Left lung (tissue), 14 donors: ENCODE measurements at places on chromosomes 6 and 20. TPM values are rescaled to one million over a fixed set of nuclear protein-coding genes. Genes with fewer than 3 reads are reported as not detected.

GRCh38 chr6:47075168-47075567 is 33.0 kb upstream of the ADGRF1 start:
- no peak for DNase-seq

GRCh38 chr6:43454696-43455530 is 435 bp downstream of the DLK2 start:
- DNase-seq = peak; percentile 98

- DNase-seq = no peak
These were observed 69.0 kb upstream of the CNKSR3 start for GRCh38 chr6:154579485-154579884.

GRCh38 chr6:106966229-106966628 is 8.3 kb downstream of the CD24 start:
- DNase-seq = no peak

DNA sequence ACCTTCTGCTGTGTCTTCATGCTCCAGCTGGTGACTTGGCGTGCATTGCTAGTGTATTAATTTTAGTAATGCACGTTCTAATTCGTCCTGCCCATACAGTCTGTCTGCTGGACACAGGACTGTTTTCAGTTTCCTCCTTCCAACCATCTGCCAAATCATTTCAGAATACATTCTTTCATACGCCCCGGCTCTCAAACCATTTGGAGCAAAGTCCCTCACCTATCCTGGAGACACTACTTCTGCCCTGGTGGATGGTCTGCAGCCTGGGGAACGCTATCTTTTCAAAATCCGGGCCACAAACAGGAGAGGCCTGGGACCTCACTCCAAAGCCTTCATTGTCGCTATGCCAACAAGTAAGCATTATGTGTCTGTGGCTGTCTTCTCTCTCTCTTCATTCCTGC is 60.5 kb downstream of the FNDC1 start:
- no peak for DNase-seq

- DNase-seq = no peak
These were observed 87.6 kb upstream of the COL21A1 start for GRCh38 chr6:56334937-56335336.

GRCh38 chr20:2217857-2218539 is 77.8 kb upstream of the TGM3 start:
- DNase-seq = no peak

DNA sequence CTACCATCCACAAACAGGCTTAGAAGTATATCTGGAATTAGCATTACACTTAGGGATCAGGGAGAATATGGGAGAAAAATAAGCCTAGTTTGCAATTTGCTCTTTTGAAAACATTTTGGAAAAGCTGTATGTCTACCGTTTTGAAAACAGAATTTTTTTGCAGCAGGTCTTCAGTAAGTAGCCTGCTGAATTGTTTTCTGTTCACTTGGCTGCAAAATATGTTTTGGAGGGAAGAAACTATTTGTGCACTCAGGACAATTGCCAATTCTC is 39.6 kb downstream of the ILRUN start:
- DNase-seq = peak; percentile 61

DNA sequence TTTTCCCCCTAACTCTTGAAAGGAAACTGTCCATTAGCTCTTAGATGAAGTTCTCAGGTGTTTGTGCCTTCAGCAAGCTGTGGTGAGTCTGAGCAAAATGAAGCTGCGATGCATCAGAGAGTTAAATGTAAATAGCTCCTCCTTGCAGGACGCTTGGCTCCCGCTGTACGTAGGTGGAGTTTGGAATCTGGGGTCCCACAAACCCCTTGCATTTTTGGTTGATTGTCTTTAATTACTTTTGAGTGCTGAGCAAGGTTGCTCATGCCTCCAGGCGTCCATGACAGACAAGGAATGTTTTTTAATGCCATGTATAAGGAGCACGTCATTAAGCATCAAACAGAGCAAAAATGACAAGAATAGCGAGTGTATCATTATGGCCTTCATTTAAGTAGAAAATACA is 300.5 kb downstream of the TFAP2C start:
- DNase-seq = no peak

DNA sequence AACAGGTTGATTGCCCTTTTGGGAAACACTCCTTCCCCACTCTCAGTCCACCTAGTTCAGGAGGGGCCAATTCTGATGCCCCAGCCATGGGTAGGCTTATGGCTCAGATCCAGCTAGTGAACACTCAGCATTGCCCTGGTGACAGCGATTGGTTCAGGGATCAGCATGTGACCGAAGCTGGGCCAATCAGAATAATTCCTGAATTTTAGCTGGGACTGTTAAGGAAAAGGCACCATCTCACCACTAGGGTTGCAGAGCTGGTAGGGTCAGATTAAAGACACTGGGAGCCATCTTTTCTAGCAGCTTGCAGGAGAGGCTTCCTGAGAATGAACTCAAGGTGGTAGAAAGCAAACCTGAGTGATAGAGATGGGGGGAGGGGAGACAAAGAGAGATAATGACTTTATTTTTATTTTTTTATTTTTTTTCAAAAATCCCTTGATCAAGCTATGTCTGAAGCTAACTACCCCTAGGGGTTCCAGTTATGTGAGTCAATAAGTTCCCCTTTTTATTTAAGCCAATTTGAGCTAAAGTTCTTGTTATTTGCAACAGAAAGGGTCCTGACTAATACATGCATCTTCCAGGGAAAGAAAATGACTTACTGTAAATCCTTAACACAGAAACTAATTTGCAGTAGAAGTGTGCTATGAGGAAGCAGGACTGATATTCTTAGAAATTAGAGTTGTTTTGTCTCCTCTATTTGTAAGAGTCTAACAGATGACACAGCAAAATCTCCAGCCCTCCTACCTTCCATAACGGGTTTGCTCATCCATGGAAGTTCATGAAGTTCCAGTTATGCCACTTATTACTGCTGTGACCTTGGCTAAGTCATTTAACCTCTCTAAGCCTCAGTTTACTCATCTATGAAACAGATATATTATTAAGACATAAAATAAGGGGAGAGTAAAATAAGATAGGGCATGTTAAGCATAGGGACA is 44.7 kb downstream of the EYA2 start:
- DNase-seq = no peak

- no peak for DNase-seq
These were observed 92.0 kb upstream of the TMEM181 start for GRCh38 chr6:158467923-158468322.

GRCh38 chr6:137637121-137637520 is 142.9 kb upstream of the OLIG3 start:
- peak; percentile 35 for DNase-seq

DNA sequence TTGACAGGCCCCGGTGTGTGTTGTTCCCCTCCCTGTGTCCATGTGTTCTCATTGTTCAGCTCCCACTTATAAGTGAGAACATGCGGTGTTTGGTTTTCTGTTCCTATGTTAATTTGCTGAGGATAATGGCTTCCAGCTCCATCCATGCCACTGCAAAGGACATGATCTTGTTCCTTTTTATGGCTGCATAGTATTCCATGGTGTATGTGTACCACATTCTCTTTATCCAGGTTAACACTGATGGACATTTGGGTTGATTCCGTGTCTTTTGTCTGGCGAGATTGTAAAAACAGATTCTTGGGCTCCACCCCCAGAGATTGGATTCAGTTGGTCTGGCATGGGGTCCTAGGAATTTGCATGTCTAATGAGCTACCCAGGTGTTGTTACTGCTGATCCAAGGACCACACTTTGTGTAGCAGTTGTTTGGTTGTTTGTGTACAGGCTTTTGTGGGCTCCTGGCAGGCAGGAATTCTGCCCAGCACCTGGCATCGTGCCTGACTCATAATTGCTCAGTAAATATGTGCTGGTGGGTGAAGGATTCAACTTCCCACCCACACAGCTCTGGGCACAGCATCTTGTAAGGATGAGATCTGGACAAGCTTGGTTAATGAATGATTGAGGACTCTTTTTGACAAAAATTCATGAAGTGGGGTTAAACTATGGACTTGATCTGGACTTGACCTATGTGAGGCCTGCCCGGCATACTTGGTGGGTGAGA is 5.2 kb downstream of the TOX2 start:
- DNase-seq = no peak

GRCh38 chr6:4732691-4733315 is 43.4 kb upstream of the CDYL start:
- peak; percentile 35 for DNase-seq

- DNase-seq = no peak
These were observed 15.7 kb downstream of the NFYA start for GRCh38 chr6:41088451-41088850.

- no peak for DNase-seq
These were observed 708.4 kb downstream of the CD109 start for GRCh38 chr6:74404366-74404765.

GRCh38 chr6:170297576-170298330 is 6.9 kb upstream of the DLL1 start:
- DNase-seq = no peak

GRCh38 chr20:47317127-47317895 is 39.2 kb downstream of the ZMYND8 start:
- DNase-seq = no peak

DNA sequence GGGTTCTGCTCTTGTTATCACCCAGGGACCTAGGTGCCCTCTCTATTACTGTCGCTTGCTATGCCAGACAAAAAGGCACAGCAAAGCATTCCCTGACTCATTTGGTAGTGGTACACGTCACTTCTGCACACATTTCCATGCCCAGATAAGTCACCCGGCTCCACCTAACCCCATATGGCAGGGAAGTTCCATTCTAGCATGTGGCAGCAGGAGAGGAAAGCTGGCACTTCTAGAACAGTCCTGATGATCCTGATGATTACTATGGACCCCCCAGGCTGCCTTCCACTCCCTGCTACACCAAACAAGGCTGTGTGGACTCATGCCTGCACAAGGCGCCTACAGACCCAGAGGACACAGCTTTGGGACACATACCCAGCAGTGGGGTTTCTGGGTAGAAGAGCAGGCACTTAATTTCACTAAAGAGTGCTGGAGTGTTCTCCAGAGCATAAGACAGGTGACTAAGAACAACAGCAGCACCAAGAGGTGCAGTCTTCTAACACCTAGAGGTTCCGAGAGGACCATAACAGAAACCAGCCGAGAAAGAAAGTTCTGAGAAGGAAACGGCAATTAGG is 53.5 kb upstream of the NELFCD start:
- no peak for DNase-seq

GRCh38 chr6:163940705-163941623 is 526.4 kb downstream of the QKI start:
- no peak for DNase-seq

DNA sequence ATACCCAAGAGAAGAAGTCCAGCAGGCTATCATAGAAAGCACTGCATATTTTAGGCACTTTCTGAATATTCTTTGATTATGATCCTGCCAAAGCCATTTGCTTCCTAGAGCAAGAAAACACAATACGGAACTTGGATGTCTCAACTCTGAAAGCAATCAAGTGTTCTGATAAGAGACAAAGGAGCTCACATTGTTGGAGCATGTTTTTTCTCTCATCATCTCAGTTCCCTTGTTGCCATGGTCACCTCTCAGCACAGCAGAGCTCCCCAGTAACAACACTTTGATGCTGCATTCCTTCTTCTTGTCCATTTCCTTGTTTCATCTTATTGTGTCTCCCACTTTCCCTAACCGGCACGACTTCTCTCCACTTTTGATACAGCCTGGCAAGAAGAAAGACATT is 168.7 kb upstream of the FUT9 start:
- DNase-seq = no peak

DNA sequence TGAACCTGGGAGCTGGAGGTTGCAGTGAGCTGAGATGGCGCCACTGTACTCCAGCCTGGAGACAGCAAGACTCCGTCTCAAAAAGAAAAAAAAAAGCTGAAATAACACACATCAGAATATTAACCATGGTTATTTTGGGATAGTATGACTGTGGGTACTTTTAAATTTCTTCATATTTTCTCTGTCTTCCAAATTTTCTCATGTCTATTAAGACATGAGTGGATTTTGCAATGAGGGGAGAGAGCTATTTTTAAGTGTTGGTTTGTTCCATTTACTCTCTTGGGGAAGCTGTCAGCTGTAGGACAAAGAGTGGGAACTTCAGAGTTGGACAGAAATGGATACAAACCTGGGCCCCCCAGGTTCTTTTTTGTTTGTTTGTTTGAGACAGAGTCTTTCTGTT is 10.3 kb downstream of the ADISSP start:
- no peak for DNase-seq

Gene NRSN1
- 0.44 TPM for polyA plus RNA-seq

Gene COL11A2
- 6.1 TPM for polyA plus RNA-seq

Gene PROKR2
- polyA plus RNA-seq = not detected

Gene PLCB1
- polyA plus RNA-seq = 19.1 TPM

Gene BCLAF1
- polyA plus RNA-seq = 244 TPM

Gene RAB44
- 0.06 TPM for polyA plus RNA-seq

Gene PLA2G7
- polyA plus RNA-seq = 1.3 TPM

Gene HUS1B
- 0.50 TPM for polyA plus RNA-seq

Gene STMND1
- polyA plus RNA-seq = 4.8 TPM

Gene IPCEF1
- polyA plus RNA-seq = 4.0 TPM

Gene DEF6
- polyA plus RNA-seq = 9.2 TPM

Gene ZNF831
- polyA plus RNA-seq = 0.18 TPM

Gene GLO1
- polyA plus RNA-seq = 111 TPM

Gene SLC17A2
- not detected for polyA plus RNA-seq

Gene ID4
- polyA plus RNA-seq = 55.7 TPM

Gene RFX6
- polyA plus RNA-seq = 2.1 TPM

Gene UNC93A
- polyA plus RNA-seq = not detected

Gene SLC22A1
- polyA plus RNA-seq = 0.24 TPM
